ENCODE measurements at places on chromosomes 16 and 17.

GRCh38 chr16:1771188-1771863, at the start of gene NME3:
Gene NME3 (minus strand): TSS chr16:1771543. CDS start chr16:1771534, 9 bp downstream.
- DNase-seq = no peak

DNA sequence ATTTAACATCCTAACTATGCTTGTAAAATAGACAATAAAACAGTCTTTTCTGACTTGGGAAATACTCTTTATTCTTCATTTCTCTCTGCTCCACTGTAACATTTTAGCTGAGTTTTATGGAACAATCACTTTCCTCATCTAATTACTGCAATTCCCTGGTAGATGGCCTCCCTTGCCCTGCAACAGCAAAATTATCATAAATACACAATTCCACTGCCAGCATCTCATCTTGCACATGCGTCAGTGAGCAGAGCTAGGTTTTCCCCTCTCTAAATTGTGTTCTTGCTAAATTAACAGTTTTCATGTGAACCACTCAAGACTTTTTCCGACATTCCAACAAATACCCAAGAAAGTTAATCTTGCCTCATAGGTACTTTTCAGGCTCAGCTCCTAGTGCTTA, 920.9 kb upstream of the GOT2 start:
- DNase-seq = no peak

- no peak for DNase-seq
Measured at GRCh38 chr17:77324227-77324626, 183.5 kb downstream of the SEC14L1 start.

- no peak for DNase-seq
Measured at GRCh38 chr16:30786115-30786935, 680 bp downstream of the ZNF629 start.

DNA sequence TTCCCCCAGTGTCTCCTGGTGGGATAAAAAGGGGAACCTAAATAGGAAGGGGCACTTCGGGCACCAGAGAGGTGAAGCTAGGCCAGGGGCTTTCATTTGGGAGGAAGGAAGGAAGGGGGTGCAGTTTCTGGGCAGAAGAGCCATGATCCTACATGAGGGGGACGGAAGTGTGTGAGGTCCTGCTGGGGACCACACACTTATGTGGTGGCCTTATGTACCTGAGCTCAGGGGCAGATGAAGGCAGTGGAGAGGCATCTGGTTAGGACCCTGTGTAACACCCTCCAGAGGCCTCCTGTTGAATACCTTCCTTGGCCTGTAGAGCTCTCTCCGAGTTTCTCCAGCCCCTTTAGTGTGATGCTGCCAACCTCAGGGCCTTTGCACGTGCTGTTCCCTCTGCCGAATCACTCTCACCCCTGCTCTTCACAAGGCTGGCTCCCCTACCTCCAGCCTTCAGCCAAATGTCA, 21.2 kb downstream of the IGFBP4 start:
- no peak for DNase-seq

GRCh38 chr17:79667746-79668145, 56.9 kb upstream of the RBFOX3 start:
- no peak for DNase-seq

GRCh38 chr17:76459674-76460073, 6.7 kb upstream of the UBE2O start:
- DNase-seq = no peak

DNA sequence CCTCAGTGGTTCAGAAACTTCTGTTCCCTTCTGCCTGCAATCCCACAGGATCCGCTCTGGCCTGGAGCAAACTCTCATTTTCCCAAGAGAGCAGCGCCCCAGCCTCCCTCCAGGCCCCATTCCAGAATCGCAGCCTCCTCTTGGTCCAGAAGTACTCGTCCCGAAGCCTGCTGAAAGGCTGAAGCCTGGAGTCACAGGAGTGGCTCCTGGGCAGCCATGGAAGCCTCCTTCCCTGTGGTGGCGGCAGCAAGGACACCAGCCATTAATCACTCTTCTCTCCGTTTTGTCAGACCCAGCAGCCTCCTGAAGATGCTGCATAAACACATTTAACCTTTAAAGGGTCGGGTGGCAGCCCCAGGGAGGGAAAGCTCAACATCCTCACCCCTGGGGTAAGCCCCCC, 66.9 kb upstream of the TNRC6C start:
- no peak for DNase-seq

DNA sequence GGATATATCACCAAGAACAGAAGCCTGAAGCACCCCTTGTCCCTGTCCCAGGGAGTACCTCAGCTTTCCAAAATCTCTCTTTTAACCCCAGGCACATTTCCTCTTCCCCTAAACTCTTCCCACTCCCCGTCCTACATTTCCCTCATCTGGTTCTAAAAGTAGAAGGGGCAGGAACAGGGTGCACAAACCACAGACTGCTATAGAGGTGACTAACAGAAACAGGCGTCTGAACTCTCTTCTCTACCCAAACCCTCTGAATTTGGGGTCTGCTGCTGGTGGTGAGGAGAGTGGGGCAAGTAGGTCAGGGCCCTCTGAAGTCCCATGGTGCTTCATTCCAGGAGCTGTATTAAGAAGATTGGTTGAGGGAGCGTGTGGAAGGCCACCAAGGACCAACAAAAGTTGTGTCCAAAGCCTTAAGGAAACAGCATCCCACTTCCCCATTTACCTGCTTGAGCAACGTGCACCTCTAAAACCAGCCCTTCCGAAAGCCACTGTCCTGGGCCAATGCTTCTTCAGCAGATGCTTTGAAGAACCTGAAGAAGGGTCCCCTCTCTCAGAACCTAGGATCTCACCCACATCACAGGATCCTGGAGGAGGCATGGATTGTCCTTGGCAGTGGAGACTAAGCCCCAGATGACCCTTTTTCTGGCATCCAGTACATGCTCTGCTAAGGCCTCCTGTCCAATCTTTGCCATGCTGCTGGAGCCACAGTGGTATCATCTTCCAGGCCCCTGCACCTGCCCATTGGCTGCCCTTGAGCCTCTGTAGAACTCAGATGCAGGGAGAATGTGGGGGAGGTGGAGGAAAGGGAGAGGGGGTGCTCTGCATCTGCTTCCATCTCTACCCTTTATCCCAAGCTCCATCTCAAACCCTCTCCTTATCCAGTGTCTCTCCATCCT, 5.7 kb upstream of the NR1D1 start:
- no peak for DNase-seq

DNA sequence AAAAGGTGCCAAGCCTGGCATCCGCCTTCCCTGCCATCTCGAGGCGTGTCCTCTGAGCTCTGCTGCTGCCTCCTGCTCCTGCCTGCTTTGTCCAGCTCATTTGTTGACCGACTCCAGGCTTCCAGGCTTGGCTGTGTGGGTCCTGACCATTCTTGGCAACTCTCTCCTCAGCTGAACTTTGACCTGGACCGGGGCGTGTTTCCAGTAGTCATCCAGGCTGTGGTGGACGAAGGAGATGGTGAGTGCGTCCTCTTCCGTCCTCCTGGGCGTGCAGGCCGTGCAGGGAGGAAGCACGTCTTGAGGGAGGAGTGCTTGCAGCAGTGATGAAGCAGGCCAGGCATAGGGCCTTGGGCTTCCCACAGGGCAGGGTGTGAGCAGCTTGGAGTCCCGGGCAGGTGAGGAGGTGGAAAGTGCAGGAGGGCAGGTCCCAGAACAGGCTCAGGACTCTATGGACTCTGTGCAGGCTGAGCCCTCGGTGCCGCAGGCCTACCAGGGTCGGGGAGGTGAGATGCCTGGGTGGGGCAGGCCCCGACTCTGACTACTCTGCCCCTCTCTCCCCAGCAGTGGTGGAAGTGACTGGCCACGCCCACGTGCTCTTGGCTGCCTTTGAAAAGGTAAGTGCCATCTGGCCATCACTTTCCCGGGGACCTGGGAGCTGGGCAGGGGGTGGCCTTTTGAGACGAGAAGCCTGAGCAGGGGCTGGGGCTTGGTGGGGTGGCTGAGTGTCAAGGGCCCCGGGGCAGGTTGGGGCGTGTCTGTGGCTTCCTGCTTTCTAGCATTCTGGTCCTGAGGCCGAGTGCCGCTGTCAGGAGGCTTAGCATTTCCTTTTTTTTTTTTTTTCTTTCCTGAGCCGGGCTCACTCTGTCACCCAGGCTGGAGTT, 28.6 kb upstream of the NUDT16L1 start:
- no peak for DNase-seq

DNA sequence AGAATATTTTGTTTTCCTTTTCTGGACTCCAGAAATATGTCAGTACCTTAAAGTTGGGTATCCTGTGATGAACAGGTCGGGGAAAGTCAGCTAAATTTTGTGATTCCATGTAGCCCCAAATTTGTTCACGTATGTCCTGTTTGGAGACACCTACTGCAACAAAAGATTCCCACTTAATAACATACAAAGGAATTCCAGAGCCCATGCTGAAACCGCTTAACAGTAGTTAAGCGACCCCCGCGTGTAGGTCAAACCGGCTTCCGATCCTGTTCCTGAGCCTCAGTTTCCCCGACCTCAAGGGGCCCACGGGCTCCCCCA, 477 bp downstream of the MTHFSD start:
- no peak for DNase-seq

- DNase-seq = peak; percentile 12
Measured at GRCh38 chr17:80063830-80064585, 27.6 kb downstream of the CCDC40 start.

GRCh38 chr16:56190677-56191155, 573 bp upstream of the GNAO1 start:
- DNase-seq = no peak

DNA sequence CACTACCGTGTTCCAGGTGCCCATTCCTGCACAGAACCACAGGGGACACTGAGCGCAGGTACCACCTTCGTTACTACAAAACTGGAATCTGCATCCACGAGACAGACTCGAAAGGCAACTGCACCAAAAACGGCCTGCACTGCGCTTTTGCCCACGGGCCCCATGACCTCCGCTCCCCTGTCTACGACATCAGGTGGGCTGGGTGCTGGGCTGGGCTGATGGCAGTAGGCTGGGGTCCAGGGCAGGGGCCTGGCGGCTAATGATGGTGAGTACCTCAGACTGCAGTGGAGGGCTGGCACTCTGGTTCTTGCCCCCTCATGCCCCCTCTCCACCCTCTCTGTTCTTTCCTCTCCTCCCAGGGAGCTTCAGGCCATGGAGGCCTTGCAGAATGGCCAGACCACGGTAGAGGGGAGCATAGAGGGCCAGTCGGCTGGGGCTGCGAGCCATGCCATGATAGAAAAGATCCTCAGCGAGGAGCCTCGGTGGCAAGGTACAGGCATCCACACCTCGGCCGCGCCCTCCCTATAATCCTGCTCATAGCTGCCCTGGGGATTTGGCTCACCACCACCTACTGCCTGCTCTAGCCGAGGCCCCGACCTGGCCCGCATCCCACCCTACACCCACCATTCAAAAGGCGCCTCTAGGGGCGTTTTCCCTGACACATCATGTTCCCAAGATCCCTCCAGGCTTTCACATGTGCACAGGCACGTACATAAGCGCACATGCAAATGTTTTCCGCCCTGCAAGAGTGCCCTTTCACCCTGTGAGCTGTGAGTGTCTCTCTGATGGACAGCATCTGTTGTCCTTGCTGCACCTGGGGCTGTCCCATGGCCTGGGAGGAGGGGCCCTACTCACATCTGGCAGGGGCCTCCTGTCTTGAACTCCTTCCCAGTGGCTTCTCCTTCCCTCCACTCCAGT, 27.7 kb downstream of the UNK start:
- DNase-seq = no peak

- DNase-seq = no peak
Measured at GRCh38 chr16:81562174-81562849, 117.7 kb downstream of the CMIP start.

DNA sequence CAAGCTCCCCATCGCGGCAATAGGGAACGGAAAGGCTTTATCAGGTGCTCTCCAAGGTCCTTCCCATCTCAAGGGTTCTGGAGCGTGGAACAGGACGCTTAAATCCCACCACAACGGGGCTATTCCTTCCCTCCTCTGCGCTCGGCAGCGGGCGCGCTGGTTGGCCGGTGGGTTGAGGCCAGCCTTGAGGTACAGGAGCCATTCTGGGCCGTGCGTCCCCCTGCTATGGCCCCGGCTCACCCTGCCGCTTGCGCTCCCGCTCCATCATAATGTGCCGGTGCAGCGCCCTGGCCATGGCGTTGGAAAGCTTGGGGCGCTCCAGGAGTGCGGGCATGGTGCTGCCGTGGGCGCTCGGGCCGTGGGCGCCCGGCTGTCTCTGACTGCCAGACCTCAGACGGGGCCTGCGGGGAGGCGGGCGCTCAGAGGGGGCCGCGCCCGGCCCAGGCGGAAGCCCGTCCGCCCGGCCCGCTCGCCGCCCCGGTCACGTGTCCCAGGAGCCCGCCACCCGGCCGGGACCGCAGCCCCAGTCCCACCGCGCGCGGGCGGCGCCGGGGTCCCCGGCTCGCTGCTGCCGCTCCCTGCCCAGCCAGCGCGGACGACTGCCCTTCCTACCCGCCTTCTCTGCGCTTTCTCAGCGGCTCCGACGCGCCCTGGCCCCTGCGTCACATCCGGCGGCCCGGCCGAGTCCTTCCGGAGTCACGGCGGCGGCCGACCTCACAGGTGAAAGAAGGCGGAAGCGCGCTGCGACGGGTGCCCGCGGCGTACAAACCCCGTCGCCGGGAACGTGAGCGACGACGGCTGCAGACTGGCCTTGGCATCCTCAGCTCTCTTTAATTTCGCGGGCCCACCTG, at the start of gene GPS2:
GPS2 (minus strand) TSS at position 642 of the 851 bp plus-strand sequence; CDS start at position 334, 308 bp downstream.
- DNase-seq = no peak

DNA sequence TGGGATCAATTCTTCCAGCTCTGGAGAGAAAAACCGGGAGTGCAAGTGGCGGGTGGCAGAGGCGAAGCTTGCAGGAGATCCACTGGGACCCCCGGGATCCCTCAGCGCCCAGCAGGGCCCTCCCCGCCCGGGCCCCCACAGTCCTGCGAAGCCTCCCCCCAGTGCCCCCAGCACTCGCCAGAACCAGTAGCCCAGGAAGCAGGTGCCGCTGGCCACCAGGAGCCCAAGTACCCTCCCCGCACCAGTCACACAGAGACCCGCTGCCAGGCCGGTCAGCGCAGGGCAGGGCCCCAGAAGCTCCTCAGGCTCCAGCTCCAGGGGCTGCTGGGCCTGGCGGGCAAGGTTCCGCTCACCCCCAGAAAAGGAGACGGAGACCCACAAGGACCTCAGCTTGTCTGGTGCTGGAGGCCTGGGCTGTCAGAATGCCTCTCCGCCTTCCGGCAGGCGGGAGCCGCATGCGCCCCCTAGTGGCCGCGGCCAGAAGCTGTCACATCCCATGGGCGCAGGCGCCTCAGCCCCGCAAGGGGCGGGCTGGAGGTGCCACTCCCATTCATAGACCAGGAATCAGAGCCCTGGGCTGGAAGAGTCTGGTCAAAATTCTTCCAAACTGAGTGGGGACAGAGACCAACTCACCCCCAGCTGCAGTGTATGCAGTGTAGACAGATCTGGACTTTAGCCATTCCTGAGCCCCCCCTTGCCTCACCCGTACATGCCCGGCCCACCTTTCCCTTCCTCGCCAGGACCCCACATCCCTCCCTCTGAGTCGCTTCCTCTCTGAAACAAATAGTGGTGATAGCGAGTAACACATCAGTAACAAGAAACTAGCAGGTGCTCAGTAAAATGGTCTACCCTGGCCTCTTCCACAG, 1002.3 kb downstream of the KCNJ18 start:
- no peak for DNase-seq

GRCh38 chr17:48051706-48052486, 3.7 kb downstream of the NFE2L1 start:
- peak; percentile 99 for DNase-seq

- no peak for DNase-seq
Measured at GRCh38 chr17:77831474-77832179, 126.9 kb upstream of the TNRC6C start.

GRCh38 chr17:6100891-6101500, 30.8 kb downstream of the WSCD1 start:
- no peak for DNase-seq
